ENCODE measurements at places on chromosomes 6 and 20. TPM values are rescaled to one million over a fixed set of nuclear protein-coding genes. Genes with fewer than 3 reads are reported as not detected.

Gene SNTA1
- 0.76 TPM for total RNA-seq

Gene TRIM10
- total RNA-seq = 0.05 TPM

- no peak for DNase-seq
Measured at GRCh38 chr20:25301357-25301920, 53.6 kb downstream of the PYGB start.

GRCh38 chr6:159941286-159942113 is 27.4 kb upstream of the IGF2R start:
- peak; percentile 26 for DNase-seq
